CD8-positive, alpha-beta memory T cell (primary cell): ENCODE measurements at places on chromosomes 11 and 22.
A peak's percentile ranks its signal among the peaks of the same experiment; 100 is the strongest.

DNA sequence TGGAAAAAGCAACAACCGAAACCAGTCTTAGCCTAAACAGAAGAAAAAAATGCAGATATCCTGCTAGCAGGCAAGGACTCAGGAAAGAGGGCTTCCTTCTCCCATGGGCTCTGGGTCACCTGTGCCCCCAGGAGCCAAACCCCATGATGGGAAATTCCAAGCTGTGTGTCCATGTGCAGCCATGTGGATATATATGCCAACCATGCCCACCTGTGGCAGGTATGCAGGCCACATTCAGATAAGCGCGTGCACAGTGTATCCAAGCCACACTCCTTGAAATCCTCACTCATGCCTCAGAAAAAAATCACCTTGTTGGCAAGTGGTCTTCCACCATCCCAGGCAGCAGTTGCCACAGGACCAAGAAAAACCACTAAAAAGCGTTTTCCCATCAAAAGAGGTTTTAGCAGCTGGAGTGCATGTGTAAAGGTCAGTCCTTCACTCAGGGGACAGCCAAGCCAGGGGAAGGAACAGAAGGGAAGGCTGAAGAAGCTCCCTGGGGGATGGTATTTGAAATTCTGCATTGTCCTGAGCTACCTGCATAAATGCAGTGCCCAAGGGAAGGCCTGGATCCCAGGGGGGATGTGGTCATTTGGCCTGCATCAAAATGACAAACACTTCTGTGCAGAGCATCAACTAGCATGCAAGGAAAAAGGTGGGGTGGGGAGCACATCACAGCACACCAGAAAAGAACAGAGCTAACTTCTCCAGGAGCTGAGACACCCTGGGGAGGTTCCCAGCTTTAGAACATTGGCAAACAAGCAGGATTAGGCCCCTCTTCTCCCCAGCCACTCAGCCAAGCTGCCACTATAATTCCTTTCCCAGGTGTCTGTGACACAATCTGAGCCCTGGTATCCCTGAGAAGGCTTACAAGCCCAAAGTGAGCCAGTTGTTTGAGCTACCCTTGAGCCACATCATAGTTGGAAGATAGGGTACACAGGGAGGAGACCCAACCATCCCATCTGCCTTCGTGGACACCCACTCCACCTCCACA is 76.2 kb downstream of the GALNT18 start:
- no peaks in the 10 kb centered on the region for H3K27me3 ChIP-seq
- no peak overlapping the region for H3K27ac ChIP-seq
- H3K4me1 ChIP-seq, result no peaks in the 10 kb centered on the region
- no peak overlapping the region for H3K4me3 ChIP-seq

DNA sequence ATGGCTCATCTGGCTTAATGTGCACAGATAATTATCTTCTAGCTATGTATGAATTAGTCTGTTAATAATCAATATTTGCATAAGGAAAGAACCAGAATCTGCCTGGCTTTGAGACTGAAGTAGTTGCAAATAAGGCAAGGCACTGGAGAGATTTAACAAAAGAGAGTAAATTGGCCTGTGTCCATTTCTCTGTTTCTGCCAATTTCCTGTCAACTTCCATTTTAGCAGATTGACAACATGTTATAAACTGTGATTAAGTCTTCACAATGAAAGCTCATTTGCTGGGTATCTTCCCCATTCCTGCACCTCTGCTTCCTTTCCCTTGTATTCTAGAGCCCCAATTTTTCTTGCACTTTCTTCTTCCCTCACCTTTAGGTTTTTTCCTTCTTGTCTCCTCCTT is 5.3 kb upstream of the TMEM123 start:
- no peak overlapping the region for H3K27ac ChIP-seq
- DNase-seq, result no peak
- H3K27me3 ChIP-seq, result no peaks in the 10 kb centered on the region

DNA sequence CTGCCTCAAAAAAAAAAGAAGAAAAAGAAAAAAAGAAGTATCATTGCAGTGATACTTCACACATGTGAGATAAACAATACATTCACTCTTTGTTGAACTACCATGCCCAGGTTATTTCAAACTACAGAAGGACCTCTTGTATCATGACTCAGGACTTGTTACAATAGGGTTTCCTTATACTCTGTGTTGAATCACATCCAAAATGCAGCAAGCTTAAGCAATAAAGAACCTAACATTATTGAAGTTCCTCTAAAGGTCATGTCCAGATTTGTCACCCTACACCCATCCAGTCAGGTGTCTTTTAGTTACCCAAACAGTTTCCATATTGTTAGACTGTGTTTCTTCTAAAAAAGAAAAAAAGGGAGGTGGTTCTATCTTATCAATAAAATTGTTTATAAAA is 26.9 kb upstream of the ALKBH3 start:
- no peak for DNase-seq
- no peaks in the 10 kb centered on the region for H3K4me1 ChIP-seq
- H3K27ac ChIP-seq, result no peak overlapping the region
- H3K27me3 ChIP-seq, result no peaks in the 10 kb centered on the region
- H3K36me3 ChIP-seq, result no peaks in the 10 kb centered on the region
- H3K4me3 ChIP-seq, result no peak overlapping the region

- H3K4me3 ChIP-seq, result no peak overlapping the region
- peaks cover 4% of the 10 kb centered on the region for H3K36me3 ChIP-seq
- H3K4me1 ChIP-seq, result no peaks in the 10 kb centered on the region
- DNase-seq, result peak; percentile 41
- no peak overlapping the region for H3K27ac ChIP-seq
Measured at GRCh38 chr11:57491371-57492061, 24.0 kb downstream of the SLC43A1 start.

DNA sequence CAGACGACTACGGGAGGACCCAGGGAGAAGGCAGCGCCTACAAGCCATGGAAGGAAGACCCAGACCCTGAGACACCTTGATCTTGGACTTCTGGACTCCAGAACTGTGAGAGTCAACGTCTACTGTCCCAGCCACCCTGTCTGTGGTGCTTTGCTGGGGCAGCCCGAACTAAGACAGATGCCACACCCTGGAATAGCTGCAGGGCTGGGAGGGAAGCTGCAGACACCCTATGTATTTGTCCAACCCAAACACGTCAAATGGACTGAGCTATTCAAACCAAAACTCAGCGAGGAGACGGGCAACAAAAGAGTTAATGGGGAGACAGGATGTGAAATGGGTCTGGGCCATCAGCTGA is 169.3 kb downstream of the CTTN start:
- H3K4me3 ChIP-seq, result no peak overlapping the region
- peaks cover 8% of the 10 kb centered on the region for H3K27me3 ChIP-seq
- no peaks in the 10 kb centered on the region for H3K4me1 ChIP-seq
- H3K27ac ChIP-seq, result no peak overlapping the region

DNA sequence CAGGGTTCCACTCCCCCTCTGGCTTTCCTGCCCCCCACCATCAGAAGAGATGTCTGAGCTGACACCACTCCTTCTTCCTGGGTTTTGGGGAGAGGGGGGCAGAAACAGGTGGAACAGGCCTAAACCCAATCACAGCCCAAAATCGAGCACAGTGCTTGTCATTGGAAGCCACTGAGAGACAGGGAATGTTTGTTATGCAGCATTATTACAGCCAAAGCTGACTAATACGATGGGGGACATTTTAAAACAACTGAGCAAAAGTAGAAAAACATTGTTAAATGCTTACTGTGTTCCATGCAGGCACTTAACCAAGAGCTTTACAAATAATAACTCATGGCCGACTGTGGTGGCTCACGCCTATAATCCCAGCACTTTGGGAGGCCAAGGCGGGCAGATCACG is 32.5 kb upstream of the RTL6 start:
- H3K4me3 ChIP-seq, result no peak overlapping the region
- H3K27ac ChIP-seq, result no peak overlapping the region
- H3K27me3 ChIP-seq, result no peaks in the 10 kb centered on the region
- no peaks in the 10 kb centered on the region for H3K36me3 ChIP-seq

GRCh38 chr11:27770576-27770975 is 70.3 kb upstream of the BDNF start:
- H3K4me3 ChIP-seq, result no peak overlapping the region
- no peaks in the 10 kb centered on the region for H3K4me1 ChIP-seq
- H3K27ac ChIP-seq, result no peak overlapping the region
- no peak for DNase-seq
- no peaks in the 10 kb centered on the region for H3K27me3 ChIP-seq

- H3K27ac ChIP-seq, result no peak overlapping the region
- peaks cover 45% of the 10 kb centered on the region for H3K4me1 ChIP-seq
- DNase-seq, result no peak
- no peak overlapping the region for H3K4me3 ChIP-seq
- no peaks in the 10 kb centered on the region for H3K27me3 ChIP-seq
Measured at GRCh38 chr11:96299155-96299888, 43.7 kb downstream of the MAML2 start.

DNA sequence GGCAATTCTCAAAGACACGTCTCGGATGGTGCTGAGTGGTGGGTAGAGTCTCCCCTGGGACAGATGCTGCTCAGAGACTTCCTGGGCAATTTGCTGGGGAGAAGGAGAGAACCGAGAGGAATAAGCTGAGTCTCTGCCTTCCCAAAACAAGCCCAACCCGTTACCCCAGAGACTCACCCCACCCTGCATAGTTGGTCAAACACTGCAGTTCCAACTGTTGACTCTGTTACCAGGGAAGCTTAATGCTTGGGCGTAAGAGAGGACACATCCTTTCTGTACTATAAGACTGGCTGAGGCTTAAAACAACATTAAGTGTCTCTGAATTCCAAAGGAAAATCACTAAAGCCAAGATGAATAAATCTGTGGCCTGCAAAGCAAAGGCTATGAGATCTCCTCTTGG is 68.1 kb downstream of the CCDC81 start:
- H3K36me3 ChIP-seq, result no peaks in the 10 kb centered on the region
- H3K4me1 ChIP-seq, result no peaks in the 10 kb centered on the region
- H3K27ac ChIP-seq, result no peak overlapping the region
- no peak for DNase-seq
- no peaks in the 10 kb centered on the region for H3K27me3 ChIP-seq

DNA sequence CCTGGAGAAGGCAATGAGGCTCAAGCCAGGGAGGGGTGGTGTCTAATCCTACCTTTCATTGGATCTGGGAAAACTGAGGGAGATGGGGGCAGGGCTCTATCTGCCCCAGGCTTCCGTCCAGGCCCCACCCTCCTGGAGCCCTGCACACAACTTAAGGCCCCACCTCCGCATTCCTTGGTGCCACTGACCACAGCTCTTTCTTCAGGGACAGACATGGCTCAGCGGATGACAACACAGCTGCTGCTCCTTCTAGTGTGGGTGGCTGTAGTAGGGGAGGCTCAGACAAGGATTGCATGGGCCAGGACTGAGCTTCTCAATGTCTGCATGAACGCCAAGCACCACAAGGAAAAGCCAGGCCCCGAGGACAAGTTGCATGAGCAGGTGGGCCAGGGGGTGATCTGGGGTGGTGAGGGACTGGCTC is at the start of gene FOLR1:
Gene FOLR1, plus strand, starts transcription at position 180 of the 421 bp plus-strand sequence. Its CDS starts 34 bp downstream, at position 214.
- DNase-seq, result no peak
- no peaks in the 10 kb centered on the region for H3K27me3 ChIP-seq
- H3K4me3 ChIP-seq, result no peak within 1 kb of the TSS
- H3K36me3 ChIP-seq, result no peaks in the 10 kb centered on the region

GRCh38 chr22:18078329-18079041 is 695 bp downstream of the PEX26 start:
- peak overlapping the region; percentile 93 for H3K4me3 ChIP-seq
- H3K27me3 ChIP-seq, result no peaks in the 10 kb centered on the region
- peak overlapping the region; percentile 84 for H3K27ac ChIP-seq
- peaks cover 37% of the 10 kb centered on the region for H3K4me1 ChIP-seq
- peak; percentile 58 for DNase-seq

- no peaks in the 10 kb centered on the region for H3K36me3 ChIP-seq
- peaks cover 47% of the 10 kb centered on the region for H3K4me1 ChIP-seq
- peak overlapping the region; percentile 71 for H3K4me3 ChIP-seq
Measured at GRCh38 chr11:68040101-68040956, 1.5 kb downstream of the TCIRG1 start.

DNA sequence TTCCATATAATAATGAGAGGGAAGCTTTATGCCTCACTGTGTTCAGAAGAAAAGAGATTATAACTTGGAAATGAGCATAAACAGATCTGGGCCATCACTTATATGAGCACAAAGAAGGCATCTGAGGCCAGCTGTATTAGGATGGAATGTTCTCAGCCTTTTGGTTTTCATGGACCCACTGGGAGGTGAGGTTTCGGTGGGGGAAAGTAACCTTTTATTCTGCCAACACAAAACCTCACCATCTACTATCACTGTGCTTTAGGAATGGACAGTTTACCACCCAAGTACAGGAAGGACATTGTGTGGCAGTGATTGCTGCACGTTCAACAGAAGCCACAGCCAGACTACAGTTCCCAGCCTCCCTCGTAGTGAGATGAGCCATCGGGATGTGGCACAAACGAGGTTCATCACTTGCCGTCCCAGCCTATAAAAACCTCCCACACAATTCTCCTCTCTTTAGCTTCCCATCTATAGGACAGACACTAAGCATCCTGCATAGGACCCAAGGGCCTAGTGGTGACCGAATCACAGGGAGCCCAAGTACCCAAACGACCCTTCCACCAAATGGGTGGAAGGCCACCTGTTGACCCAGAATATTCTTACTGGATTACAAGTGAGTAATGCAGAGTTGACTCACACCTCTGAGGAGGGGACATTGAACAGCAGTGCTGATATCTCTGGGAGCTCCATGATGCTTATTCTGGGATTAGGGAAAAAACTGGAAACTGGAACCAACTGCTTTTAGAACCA is 121.5 kb upstream of the RAG2 start:
- no peaks in the 10 kb centered on the region for H3K36me3 ChIP-seq
- DNase-seq, result no peak
- H3K4me3 ChIP-seq, result no peak overlapping the region
- H3K27ac ChIP-seq, result no peak overlapping the region

DNA sequence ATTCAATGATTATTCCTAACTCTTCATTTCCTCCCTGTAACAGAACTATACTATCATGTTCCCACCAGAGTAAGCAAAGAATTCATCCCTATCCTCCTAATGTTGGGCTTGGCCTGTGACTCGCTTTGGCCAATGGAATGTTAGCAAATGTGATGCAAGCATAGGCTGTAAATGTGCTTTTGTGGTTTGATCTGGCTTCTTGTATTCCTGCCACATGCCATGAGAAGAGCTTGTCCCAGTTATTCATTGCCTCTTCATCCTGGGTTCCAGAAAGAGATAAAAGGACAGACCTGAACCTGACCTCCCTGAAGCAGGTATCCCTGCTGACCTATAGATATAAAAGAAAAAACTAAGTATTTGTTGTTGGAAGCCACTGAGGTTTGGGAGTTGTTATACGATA is 51.0 kb downstream of the SYTL2 start:
- no peaks in the 10 kb centered on the region for H3K36me3 ChIP-seq
- H3K27me3 ChIP-seq, result no peaks in the 10 kb centered on the region
- DNase-seq, result no peak
- H3K27ac ChIP-seq, result no peak overlapping the region

DNA sequence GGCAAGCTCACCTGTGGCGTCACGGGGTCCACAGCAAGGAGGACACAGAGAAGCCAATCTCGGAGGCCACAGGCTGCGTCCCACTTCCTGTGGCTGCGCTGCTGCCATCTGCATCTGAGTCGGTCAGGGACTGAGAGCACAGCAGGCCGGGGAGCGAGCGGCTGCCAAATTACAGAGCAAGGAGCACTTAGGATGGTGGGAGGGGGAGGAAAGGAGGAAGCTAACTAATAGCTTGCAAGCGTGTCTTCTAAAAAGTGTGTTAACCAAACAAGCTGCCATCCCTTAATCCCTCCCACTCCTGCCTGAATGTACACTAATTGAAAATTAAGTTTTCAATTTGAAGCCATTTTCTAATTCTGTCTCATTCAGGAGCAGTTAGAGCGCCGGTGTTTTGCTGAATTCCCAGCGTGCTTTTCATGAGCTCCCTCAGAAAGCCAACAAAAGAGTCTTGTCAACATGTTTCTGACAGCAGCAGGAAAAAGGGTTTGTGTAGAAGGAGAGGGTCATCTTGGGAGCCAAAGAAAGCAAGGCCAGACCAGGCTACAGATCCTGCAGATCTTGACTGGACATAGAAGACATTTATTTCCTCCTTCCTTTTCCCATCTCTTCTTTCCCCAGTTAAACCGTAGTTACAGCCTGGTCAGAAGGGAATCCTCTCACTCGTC is 42.4 kb upstream of the API5 start:
- DNase-seq, result no peak
- H3K27me3 ChIP-seq, result no peaks in the 10 kb centered on the region
- H3K4me3 ChIP-seq, result no peak overlapping the region
- no peak overlapping the region for H3K27ac ChIP-seq
